Neural progenitor cell (in vitro differentiated cells): ENCODE measurements at places on chromosomes 1 and 21.

DNA sequence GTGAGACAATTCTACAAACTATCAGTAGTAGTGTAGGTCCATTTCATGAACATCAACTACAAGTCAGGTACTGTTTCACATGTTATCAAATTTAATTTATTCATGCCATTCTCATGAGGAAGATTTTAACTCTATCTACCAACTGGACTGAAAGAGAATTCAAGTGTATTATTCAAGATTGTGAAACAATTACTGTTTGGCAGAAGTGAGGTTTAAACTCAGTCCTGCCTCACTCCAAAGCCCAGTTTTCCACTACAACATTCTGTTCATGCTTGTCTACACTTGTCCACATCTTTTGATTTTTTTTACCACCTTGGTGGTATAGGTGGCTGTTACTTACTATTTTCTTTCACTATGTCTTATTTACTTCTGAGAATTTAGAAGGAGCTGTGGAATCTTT, 272.9 kb downstream of the TGFB2 start:
- no peak for DNase-seq

DNA sequence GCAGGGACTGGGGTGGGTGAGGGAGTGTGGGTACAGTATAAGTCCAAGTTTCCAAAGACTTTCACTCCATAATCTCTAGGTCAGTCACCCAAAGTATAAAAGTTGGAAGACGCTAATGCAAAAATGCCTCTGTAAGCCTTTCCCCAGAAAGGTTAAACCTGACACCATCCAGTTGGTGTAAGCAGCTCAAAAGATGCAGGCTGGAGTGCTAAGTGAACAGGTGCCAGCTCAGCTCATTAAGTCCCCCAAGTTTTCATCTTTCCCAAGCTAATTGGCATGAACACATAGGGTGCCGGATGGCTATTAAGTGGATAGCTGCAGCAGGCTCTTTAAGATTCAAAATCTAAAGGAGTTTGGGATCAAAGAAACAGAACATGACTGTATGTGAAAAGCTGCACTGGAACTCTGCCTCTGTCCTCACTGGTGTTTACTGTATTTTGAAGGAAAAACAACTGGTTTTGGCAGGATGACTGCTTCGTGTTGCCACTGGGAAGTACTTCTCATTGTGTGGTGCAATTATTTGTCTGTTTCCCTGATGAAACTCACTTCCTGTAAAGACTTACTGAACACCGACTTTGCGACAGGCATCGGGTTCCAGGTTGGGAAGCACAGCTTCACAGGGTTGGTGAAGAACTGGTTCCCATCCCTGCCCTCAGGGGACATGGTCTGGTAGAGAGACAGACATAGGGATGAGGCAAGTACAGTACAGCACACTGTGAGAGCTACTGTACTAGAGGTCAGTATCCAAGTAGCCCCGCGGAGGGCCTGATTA, 152.7 kb downstream of the DAB1 start:
- peak; percentile 12 for DNase-seq

GRCh38 chr1:167237000-167237399, 16.3 kb downstream of the POU2F1 start:
- no peak for DNase-seq

- no peak for DNase-seq
These were observed 183.2 kb upstream of the HMCN1 start for GRCh38 chr1:185551008-185551407.

DNA sequence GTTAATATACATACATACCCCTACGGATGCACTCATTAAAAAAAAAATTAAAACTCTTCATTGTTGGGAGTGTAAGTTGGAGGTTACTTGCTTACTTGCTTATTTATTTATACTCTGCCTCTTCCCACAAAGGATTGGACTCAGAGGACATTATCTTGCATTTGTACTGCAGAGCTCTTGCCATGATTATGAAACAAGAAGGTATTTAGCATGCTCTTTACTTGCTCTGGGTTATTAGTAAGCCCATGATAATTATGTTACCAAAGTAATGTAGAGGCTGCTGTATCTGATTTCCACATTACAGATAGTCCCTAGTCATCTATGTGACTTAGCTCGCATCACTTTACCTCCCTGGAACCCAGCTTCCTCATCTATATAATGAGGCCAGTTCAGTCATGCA, 355.1 kb upstream of the PTBP2 start:
- DNase-seq: no peak

- no peak for DNase-seq
These were observed 54.9 kb downstream of the KCNK1 start for GRCh38 chr1:233668725-233669294.

GRCh38 chr1:155513300-155513916, 49.2 kb downstream of the ASH1L start:
- no peak for DNase-seq

DNA sequence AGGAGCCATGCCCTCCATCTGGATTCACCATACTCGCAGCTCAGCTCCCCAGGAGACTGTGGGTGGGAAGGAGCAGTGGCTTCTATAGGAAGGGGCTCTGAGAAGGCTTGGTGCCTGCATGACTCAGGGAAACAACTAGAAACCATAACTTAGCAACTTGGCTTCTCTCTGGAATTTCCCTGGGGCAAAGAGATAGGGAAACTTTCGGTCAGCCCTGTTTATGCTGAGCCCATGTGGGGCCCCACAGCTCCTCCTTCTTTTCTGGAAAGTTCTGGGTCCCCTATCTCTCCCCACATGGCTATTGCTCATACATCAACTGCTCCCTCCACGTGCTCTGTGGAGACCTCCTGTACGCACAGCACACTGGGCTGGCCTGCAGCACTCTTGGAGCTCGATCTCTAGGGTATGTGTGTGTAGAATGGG, 39.3 kb downstream of the PLEKHA6 start:
- no peak for DNase-seq

DNA sequence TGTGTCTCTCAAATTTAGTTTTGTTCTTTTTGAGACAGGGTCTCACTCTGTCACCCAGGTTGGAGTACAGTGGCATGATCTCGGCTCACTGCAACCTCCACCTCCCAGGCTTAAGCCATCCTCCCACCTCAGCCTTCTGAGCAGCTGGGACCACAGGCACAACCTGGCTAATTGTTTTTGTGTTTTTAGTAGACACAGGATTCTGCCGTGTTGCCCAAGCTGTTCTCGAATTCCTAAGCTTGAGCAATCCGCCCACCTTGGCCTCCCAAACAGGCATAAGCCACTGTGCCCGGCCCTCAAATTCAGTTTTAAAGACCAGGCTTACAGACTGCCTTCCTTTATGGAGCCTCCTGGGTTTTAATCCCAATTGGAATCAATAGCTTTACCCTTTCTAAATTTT, 83.7 kb upstream of the SELENON start:
- DNase-seq: no peak

GRCh38 chr1:4395158-4395557, 259.3 kb upstream of the AJAP1 start:
- DNase-seq: no peak

GRCh38 chr21:23921670-23922418, 1685.4 kb downstream of the MRPL39 start:
- DNase-seq: no peak

- peak; percentile 97 for DNase-seq
These were observed at the start of gene SOAT1 for GRCh38 chr1:179293340-179294327. TSS of gene SOAT1 (plus strand) at chr1:179293797. CDS start at chr1:179302685, 8,888 bp downstream.

- DNase-seq: no peak
These were observed 324.7 kb upstream of the USP24 start for GRCh38 chr1:55539652-55540512.

DNA sequence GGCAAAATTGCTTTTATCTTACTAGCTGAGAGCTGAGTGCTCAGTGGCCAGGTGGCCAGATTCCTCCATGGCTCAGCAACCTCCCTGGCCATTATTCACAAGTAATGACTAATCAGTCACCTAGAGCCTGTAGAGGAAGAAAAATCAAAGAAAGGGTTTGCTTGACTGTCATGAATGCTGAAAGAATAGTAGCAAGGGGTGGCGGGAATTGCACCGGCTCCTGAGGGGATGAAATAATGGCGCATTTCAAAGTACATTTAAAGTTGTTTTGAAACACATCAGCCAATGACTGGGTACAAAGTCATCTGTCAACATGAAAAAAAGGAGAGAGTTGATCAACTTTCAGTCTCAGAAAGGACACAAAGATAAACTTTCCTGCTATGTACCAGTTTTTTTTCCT, 99.5 kb downstream of the OMA1 start:
- peak; percentile 33 for DNase-seq

DNA sequence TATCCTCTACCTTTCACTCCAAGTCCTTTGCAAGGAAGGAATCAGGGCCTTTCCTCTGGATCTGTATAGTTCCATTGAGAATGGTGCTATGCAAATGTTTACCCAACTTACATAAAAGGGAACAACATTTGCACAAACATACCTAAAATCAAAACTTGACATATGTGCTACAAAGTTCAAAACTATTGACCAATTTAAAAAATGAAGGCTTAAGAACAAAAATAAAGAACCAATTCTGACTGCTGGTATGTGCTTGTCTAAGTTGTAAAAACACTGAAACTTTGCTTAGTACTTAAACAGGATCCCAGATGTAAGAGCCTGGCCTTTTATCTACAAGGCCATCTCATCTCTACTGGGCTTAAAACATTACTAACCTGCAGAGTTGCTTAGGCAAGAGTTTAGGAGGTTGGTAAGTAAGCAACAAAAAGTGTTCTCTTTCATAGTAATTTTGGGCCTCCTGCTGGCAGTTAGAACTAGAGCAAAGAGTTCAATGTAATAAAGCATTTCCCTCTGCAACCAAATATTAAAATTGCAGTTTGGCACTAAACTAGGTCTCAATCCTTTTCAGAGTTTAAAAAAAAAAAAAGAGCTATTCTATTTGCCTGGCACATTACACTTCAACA, 2.0 kb downstream of the SCMH1 start:
- no peak for DNase-seq

GRCh38 chr1:43067233-43067745, 104.8 kb downstream of the EBNA1BP2 start:
- no peak for DNase-seq

DNA sequence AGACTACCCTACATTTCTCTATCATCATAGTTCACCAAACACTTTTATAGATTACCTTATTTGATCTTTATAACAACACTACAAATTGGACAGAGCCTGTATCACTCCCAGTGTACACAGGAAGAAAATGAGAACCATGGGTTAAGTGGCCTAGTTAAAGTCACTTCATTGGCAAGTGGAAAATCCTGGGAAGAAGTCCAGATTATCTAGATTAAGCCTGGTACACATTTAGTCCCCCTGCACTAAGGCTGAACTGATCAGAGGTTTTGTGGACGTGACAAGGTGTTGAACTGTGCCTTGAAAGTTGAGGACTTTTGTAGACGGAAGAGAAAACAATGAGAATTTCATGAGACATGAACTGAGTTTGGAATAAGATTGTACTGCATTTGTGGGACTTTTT, 7.5 kb upstream of the USH2A start:
- DNase-seq: no peak

- no peak for DNase-seq
These were observed 51.4 kb downstream of the DISC1 start for GRCh38 chr1:231678011-231678432.

DNA sequence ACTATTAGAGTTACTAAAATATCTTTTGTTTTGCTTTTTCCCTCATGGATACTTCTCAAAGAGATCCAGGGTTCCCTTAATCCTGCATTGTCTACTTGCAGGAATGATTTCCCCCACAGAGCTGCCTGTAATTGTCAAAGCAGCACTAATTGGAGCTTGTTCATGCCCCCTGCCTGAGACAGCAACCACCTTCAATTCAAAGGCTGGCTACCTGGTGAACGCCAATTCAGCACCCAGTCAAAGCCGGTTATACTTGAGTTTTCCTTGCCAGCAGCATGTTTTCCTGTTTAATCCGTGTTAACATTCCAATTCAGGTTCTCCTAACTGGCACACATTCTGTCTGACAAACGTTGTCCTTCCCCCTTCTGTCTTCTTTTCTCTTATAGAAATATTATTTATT, 382.9 kb downstream of the NTNG1 start:
- peak; percentile 70 for DNase-seq

- DNase-seq: peak; percentile 54
These were observed 157.2 kb upstream of the TMEM51 start for GRCh38 chr1:14996133-14997050.

DNA sequence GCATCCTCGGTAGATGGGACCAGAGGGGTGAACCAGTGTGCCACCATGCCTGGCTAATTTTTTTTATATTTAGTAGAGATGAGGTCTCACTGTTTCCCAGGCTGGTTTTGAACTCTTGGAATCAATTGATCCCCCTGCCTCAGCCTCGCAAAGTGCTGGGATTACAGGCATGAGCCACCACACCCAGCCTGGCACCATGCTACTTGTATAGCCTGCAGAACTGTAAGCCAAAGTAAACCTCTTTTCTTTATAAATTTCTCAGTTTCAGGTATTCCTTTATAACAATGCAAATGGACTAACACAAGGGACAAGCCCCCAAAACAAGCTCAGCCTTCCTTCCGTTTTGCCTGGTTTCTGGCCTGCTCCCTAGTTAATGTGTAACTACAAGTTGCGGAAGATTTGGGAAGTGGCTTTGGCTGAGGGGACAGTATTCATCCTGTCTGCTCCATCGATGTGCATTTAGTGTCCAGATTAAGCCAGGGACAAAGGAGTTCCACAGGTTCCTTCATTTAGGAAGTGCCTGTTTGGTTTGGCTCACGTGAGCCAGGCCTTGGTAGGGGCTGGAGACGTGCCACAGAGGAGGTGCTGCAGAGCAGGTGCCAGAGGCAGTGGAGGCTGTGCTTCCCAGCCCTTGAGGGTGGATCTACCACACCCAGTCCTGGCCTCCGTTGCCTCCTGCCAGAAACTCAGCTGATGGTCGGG, 4.4 kb downstream of the AVPR1B start:
- no peak for DNase-seq
